Fibroblast of the aortic adventitia (primary cell): ENCODE measurements at places on chromosomes 4 and X. TPM values are rescaled to one million over a fixed set of nuclear protein-coding genes. Genes with fewer than 3 reads are reported as not detected.
A peak's percentile ranks its signal among the peaks of the same experiment; 100 is the strongest.

The CENPVL3 gene
- total RNA-seq: not detected in 2 replicates

The DUSP9 gene
- not detected in 2 replicates for total RNA-seq

GRCh38 chr4:186651181-186651603 is 72.5 kb downstream of the FAT1 start:
- no peak for DNase-seq

The GAB3 gene
- 1.2 and 4.2 TPM in 2 replicates for total RNA-seq

- DNase-seq: no peak
Measured at GRCh38 chr4:181938631-181939030, 304.6 kb upstream of the TENM3 start.

- DNase-seq: peak; percentile 70
Measured at GRCh38 chrX:16695079-16695676, 17.3 kb downstream of the CTPS2 start.

DNA sequence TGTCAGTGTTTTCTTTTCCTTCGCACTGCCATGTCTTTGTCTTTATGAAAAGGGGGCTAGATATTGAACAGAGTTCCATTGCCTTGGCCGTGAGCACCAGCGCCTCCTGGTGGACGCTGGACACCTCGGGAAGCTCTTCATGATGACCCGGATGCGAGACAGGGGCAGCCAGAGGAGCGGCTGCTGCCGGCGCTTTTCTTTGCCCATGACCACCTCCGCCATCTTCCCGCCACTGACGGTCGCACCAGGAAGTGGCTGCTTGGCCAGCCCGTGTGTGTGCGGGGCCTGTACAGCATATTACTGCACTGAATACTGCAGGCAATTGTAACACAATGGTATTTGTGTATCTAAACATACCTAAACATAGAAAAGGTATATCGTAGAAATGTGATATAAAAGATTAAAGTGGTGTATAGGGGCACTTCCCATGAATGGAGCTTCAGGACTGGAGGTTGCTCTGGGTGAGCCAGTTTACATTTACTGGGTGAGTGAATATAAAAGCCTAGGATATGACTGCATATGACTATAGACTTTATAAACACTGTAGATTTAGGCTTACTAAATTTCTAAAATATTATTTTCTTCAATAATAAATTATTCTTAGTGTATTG is 15.8 kb upstream of the GRIA2 start:
- peak; percentile 8 for DNase-seq

GRCh38 chr4:67743194-67743593 is 11.0 kb downstream of the GNRHR start:
- DNase-seq: no peak

DNA sequence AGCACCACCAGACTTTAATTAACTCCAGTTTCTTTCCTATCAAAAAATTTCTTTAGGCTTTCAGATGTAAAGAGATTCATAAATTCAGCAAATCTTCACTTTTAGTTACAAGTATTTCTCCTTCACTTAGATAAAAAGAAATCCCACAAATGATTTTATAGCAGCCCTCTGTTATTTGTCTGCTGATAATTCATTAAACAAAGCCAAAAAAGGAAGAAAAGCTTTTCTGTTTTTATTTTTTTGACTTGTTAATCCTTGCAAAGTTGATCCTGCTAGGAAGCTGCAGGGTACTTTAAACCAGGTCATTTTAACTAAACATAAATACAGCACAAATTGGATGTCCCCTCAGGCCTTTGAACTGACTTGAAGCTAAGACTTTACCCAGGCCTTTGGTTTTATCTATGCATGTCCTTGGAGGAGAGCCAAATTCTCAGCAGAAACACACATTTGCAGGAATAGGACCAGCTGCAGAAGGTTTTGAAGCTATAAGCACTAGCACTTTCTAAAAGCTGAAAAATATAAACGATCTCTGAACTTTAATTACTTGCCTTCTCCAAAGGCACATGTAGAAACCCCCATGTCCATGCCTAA is 57.5 kb downstream of the PCDH18 start:
- DNase-seq: peak; percentile 73

DNA sequence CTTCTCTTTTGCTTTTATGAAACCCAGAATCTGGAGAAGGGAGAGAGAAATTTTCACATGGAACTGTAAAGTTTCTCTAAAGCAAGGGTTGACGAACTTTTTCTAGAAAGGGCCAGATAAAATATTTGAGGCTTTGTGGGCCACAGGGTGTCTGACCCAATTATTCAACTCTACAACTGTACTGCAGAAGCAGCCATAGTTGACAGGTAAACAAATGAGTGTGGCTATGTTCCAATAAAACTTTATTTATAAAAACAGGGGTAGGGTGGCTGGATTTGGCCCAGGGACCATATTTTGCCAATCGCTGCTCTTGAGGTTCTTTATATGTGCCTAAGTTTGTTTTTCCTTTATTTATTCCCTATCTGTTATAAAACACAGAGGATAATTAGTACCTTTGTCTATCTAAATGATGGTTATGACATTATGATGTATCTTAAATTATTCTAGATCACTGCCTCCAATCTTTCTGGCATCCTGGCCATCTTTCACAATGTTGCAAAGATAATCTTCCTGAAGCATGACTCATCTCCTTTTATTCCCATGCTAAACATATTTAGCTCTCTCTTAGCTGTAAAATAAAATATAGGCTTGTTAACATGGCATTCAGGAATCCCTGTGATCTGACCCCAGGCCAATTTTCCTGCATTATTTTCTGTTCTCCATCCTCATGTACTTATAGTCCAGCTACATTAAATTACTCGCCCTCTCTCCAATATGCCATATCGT is 106.8 kb upstream of the CBLL2 start:
- DNase-seq: peak; percentile 68

DNA sequence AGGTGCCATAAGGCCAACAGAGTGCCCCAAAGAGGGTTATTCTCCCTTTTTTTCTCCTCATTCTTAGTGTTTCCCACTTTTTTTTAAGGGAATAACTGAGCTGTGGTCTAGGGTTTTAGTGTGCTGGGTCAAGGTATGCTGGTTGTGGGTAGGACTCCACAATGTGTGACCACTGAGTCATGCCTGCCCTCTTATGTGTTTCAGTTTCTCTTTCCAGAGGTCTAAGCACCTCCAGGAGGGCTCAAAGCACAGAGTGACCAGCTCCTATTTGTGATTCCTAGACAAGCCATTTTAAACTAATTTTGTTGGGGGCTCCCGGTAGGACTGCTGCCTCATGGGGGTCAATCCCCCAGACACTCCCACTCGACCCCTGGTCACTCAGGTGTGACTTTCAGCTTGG is 80.5 kb upstream of the GC start:
- DNase-seq: no peak

DNA sequence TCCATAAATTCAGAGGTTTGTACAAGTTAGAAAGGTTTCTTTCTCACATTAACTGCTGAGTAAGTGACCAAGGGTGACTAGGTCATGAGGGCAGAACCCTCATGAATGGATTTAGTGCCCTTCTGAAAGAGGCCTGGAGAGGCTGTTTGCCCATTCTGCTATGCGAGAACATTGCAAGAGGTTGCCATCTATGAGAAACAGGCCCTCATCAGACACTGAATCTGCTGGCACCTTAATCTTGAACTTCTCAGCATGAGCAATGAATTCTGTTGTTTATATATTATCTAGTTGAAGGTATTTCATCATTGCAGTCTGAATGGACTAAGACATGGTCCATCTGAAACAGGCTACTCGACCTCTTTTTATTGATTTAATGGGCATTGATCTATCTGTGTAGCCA is 96.2 kb upstream of the GPRIN3 start:
- DNase-seq: no peak

DNA sequence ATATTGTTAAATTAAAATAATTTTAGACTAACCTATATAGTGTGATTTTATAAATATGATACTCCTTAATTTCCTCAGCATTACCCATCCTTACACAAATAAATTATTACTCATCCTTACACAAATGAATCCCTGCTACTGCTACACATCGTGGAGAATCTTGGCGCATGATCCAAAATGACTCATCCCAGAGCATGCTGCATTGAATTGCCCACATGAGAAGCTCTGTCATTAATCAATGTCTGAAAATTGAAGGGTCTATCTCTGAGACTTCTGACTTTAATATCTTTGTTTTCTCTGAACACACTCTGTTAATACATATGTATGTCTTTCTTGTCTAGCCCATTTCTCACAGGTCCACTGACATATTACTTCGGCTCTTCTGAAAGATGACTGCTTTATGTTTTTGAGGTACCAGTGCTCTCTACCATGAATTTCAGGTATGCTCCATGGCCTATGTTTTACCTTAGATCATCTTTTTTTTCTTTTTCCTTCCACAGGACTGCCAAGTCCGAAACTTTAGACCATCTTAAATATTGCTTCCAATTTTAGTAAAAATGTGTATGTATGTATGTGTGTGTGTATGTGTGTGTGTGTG is 15.7 kb upstream of the DUSP21 start:
- DNase-seq: peak; percentile 83

The NXT2 gene
- 6.7 and 24.3 TPM in 2 replicates for total RNA-seq

DNA sequence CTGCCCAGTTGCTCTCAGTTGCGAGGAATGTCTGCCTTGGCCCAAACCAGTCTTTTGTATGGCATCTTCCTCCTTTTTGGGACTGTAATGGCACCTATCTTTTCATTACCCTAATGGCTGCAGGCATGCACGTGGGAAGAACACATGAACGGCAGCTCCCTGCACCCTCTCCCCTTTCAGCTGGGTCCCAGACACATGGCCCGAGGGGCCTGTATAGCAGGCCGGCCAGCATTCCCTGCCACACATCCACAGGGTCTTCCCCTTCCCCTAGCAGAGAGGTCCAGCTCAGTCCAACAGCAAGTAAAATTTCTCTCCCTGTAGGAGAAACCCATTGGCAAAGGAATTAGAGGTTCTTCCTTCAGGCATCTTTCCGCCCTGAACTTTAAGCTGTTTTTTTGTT is 829.1 kb upstream of the AGA start:
- no peak for DNase-seq

DNA sequence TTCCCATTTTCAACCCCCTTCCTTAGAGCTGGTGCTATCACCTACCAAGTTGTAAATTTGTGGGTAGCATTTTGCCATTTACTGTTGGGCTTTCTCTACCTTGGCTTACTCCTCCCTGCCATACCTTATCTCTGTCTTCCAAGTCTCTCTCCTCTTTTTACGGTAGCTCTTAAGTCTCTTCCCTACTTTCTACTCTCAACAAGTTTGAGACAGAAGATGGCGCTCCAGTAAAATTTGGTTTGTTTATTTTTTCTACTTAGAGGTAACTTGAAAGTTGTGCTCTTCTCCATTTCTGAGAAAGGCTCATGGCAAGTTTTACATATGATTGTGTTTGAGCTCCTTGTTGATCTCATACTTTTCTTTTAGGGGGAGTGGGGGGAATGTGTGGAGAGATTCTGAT is 1508.1 kb downstream of the TECRL start:
- DNase-seq: no peak

The PALLD gene
- 15.5 and 52.1 TPM in 2 replicates for total RNA-seq

The RIPPLY1 gene
- total RNA-seq: not detected in 2 replicates

GRCh38 chr4:124632439-124632838 is 80.1 kb downstream of the ANKRD50 start:
- no peak for DNase-seq

DNA sequence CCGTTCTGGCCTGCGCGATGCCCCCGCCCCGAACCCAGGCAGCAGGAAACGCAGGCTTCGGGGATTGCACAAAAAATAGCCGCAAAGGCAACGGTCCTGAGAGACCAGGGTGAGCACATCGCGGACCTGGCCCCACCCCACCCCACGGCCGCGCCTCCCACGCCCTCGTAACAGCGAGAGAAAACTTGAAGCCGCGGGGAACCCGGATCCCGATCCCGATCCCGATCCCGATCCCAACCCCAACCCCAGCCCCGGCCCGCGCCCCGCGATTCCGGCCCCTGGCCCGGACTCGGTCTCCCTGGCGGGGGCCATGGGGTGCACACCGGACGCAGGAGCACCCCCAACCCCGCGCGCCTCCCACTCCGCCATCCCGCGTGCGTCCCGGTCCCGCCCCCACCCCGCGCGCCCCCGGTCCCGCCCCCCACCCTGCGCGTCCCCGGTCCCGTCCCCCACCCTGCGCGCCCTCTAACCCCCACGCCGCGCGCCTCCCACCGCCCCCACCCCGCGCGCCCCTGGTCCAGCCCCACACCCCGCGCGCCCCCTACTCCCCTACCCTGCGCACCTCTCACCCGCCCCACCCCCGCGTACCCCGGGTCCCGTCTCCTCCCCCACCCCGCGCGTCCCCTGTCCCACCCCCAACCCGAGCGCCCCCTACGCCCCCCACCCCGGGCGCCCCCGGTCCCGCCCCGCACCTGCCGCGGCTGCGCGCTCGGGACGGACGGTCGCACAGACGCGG is 29.0 kb downstream of the NOP14 start:
- DNase-seq: peak; percentile 54

GRCh38 chrX:39456894-39457604 is 640.7 kb downstream of the BCOR start:
- peak; percentile 24 for DNase-seq

DNA sequence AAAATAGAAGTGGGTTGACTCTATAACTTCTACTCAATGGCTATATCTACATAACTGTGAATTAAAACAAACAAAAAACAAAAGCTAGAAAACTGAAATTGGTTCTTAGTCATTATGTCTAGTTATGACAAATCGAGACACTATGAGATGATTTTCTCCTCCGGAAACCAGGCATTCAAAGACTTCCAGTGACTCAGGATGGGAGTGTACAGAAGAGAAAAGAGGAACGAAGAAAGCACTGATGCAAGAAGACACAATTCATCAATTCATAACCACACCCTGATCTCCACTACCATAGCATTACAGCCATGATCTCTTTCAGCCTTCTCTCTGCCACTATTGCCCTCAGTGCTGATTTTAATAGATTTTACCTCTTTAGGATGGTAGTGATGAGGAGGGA is 253.6 kb downstream of the CBLL2 start:
- DNase-seq: peak; percentile 83
